ENCODE measurements at places on chromosomes 4 and X.
A peak's percentile ranks its signal among the peaks of the same experiment; 100 is the strongest.

DNA sequence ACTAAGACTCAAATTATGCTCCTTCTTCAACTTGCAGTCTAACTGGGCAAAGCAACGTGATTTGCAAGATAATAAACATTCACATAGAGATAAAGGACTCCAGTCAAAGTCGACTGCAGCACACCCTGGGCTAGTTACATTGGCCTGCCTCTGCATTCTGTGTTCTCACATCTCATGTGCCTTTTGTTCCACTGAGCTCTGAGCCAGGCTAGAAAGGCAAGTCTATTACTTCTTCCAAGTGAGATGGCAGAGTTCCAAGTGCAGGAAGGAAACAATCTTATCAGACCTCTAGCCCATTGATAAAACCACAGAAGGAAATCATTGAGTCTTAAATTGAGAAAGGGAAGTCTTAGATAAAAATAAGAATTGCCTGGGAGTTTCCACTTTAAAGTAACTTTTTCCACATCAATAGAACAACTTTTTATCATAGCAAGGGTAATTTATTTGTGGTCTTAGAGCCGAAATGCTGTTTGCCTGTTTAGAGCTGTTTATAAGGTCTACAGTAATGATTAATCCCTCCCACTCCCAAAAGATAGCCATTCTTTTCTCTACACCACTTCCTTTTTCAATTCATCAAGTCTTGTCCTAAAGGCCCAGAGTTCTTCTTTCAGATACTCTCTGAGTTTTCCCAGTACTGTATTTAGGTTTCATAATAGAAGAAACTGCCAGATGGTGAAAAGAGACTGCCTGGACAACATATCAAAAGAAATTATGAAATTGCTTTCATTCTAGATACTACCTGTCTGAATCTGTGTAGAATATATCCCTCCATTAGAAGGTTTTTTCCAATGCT, 200.2 kb downstream of the GUCY2F start:
- no peak for DNase-seq

- DNase-seq: no peak
Observed at GRCh38 chr4:135732448-135732847, 1530.9 kb upstream of the PABPC4L start.

GRCh38 chrX:2751291-2751690, 549 bp upstream of the XG start:
- no peak for DNase-seq

DNA sequence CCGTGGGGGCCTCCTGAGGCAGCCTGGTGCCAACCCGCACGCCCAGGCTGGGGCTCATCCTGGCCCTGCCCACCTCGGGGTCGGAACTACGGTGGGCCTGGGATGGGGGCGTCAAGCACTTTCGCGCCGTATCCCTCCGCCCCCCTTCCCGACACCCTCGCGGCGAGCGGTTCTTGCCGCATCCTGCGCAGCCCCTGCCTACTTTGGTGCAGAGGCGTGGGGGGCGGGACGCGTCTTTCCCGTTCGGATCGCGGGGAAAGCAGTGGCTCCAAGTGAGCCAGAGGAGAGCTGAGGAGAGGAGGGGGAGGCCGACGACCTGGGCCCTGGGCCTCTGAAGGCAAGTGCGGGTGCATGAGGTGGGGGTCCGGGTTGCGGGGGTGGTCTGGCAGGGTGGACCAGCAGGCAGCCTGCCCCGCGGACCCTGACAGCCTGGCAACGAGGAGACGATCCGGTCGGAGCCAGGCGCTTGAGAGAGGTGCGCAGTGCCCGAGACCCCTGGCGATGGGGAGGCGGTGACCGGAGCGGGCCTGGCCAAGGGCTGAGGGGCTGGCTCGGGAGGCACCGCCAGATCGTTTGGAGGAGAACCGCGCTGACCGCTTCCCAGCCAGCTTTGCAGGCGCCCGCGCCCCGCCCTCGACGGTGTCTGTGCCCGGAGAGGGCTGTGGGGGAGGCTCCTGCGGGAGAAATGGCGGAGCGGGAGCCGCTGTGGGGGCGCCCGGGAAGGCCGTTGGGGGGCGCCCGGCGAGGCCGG, at the start of gene GPRASP2:
Gene GPRASP2 (plus strand): TSS at position 233 of the 751 bp plus-strand sequence. CDS start 2,422 bp downstream, outside the sequence.
- DNase-seq: peak; percentile 14
